ENCODE measurements at places on chromosomes 3 and 15.

DNA sequence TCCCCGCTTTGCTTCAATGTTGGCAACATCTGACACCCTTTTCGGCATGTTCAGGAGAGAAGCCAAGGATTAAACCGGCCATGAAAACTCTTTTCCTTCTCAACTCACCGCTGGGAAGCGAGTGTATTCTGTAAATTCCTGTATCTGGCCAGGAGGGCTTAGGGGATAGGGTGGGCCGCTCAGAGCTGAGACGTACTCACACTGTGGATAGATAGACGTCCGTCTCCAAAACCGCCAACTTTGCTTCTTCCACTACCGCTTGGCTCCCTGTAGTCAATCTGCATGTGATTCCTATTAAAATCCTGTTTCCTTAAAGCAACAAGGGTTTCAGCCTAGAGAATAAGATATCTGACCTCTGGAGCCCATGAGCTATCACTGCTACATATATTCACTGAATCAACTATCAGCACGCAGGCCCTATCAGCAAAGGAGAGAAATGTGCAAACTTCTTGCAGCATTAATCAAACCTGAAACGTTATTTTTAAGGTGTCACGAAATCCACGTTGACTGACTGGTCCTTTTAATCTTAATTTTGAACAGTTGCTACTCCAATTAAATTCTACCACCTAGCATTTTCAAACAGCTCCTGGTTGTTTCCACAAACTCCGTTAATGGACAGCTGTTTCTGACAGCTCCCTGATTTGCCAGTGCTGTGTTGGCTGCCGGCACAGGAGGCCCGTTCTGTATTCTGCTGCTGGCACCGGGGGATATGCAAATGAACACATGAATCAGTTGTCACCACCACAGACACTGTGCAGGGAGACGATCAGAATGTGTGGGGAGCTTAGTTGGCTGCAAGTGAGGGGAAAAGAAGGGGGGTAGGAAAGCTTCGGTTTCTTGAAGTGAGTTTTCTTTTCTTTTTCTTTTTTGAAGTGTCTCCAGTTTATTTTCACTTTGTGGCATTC, 438.9 kb upstream of the ARRDC4 start:
- DNase-seq: no peak

DNA sequence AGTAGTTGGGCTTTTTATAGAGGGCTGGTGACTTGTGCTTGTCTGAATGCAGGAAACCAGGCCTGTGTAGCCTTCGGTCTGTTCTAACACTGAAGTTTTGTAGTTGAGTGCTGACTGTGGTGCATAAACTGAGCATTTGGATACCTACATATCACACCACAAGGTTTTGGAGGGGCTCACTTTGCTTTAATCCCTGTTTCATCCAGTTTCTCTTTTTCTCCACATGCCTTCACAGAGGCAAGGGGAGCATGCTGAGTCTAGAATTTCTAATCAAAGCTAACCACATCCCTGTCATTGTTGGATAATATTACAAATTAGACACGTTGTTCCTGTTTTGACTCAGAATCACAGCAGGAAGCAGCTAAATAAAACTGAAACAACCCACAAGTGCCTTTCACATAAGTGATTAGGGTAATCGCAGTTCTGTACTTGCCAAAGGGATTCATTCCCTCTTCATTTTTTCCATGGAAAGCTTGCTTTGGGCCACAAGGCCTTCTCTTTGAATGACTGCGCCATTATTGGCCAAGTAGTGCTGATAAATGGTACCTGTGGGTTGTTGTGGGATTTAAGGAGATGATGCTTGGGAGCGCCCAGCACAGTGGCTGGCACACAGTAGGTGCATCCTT, 48.9 kb downstream of the TGFBR2 start:
- no peak for DNase-seq

DNA sequence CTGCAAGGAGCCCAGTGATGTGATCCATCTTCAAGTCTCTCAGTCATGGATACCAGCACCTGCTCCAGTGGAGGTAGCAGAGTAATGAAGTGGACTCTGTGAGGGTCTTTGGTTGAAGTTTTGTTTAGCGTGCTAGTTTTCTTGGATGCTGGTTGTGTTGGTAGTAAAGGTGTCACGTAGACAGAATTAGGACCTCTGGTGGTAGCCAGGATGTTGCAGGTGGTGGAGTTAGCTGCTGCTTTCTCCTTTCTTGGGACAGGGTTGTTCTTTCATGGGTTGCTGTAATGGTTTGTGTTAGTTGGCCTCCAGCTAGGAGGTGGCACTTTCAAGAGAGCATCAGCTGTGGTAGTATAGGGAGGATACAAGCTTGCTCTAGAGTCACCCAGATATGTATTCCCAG, 125.2 kb downstream of the ANXA2 start:
- no peak for DNase-seq

GRCh38 chr15:82810061-82810889, 847 bp downstream of the WHAMM start:
- DNase-seq: no peak

GRCh38 chr3:189058071-189058470, 113.7 kb upstream of the TPRG1 start:
- no peak for DNase-seq
